GDM1 (cell line): ENCODE measurements at places on chromosomes 11 and 22.

DNA sequence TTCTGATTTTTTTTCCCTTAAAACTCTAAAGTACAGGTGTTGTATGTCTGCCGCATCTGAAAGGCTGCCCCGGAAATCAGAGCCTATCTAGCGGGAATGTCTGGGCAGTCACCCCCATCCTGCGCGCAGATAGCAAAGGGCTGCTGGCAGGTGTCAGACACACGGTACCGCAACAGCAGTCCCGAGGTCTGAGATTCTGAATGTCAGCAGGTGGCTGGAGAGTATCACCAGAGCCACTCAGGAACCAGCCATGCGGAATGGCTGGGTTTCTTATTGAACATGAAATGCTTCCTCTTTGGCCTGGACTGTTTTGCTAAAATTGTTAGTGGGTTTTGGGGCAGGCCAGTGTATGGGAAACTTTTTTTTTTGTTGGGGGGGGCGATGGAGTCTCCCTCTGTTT lies 53.3 kb downstream of the CERK start:
- no peak for DNase-seq

DNA sequence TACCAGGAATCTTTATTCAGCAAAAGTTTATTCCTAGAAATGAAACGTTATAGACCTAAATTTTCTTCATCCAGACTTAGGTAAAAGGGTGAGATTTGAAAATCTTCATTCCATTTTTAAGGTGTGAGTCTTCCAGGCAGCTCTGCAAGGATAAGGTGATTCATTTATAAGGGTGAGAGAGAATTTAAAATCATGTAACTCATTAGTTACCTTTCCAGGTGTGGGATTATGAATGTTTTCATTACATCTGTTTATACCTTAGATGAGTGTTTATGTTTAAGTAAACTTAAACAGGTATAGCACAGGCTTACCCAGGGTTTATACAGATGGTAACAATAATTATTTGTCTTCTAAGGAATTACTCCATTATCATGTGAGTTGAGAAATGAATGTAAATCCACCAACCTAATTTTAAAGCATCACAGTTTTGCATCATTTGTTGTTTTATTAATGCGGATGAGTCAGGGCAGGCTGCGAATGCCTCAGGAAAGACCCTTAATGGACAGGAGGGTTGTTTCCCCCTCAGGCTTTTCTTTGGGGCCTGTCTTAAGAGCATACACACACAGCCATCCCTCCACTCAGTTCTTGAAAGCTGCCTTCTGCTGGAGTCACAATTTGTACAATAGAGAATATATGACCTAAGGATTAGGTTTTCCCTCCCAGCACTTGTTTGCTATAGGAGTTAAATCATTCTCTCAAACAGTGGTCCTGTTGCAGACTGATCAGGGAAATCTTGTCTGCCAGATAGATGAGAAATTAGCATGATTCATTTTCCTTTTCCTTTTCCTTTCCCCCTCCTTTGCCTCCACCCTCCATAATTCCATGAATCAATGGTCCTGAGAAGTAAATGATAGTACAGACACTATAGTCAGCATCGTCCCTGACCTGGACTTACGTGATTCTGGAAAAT lies 3.0 kb downstream of the PRSS23 start:
- no peak for DNase-seq

- no peak for DNase-seq
Measured at GRCh38 chr22:38246692-38247091, 26.1 kb downstream of the TMEM184B start.

GRCh38 chr11:73157101-73158010 lies 15.2 kb upstream of the FCHSD2 start:
- no peak for DNase-seq

DNA sequence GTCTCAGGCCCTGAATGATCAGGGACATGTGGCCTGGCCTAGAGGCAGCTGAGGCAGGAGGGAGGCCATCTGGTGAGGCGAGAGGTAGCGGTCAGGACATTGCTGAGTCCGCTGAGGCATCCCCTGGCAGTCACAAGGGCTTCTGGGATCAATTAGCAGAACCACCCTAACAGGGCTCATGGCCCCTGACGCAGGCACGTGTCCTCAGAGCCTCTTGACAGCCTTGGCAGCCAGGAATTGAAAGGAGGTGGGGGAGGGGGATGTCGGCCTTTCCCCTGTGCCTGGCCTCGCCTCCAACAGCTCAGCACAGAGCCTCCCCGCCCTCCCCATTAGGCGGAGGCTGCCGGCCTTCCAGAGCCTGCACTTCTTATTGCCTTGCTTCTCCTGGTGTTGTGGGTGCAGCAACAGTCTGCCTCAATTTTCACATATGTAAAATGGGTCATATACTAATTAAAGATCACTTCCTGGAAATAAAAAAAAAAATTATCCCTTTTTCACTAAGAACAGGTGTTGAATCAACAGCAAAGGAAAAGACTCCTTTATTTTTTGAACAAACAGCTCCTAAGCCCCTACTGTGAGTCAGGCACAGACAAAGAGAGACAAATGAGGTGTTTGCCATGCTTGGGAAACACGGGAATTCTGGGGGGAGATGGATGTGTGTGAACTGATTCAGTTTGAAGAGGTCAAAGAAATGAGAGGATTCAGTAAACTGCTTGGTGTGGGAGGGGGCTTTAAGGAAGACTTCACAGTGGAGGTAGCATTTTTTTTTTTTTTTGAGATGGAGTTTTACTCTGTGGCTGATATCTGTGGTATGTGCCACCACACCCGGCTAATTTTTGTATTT lies 55.3 kb downstream of the NFAM1 start:
- DNase-seq = no peak

DNA sequence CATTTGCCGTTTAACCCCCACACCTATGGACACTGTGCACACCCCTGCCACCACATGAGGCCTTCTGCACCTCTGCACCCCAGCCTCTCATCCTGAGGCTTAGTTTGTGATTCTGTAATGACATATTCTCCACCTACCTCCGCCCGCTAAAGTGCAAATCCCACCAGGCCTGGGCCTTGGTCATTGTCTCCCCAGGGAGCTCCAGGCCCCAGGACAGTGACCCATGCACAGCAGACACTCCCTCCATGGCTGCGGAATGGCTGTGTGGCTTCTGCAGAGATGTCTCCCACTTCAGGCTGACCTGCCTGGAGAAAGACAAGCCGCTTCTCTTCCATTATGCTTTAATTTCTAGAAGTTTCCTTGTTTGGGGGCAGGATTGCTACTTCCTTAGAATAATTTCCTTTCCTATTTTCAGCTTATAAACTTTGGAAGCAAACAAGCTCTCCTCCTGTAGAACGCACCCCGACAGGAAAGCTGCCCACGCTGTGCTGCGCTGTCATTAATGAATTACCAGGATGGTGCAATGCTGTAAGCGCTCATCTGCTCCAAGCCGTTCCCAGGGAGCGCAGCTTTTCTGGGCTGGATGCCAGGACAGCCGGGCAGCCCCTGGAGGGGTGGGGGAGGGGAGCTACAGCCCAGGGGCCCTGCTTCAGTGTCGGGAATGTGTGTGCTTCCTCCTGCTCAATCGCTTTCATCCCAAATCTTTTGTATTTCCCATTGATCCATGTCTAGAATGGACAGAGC lies 618.0 kb downstream of the BRD1 start:
- no peak for DNase-seq

DNA sequence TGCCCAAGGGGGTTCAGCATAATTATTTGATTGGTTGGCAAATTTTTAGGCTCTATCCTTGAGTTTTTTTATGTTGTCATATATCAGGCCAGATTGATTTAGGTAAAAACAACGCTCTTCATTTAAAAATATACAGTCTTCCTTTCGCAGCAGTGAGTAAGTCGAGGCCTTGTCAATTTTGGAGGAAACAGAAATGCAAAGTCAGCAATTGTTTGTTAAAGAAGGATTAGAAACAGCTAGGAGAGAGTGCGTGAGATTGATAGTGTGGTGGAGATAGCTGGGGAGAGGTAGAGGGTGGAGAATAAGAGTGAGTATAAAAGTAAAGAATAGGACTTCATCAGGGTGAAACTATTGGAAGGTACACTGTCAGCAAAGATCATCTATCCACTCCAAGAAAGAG lies 830.8 kb downstream of the LUZP2 start:
- no peak for DNase-seq

- DNase-seq = no peak
Measured at GRCh38 chr11:17314232-17314547, 37.4 kb upstream of the NCR3LG1 start.

- no peak for DNase-seq
Measured at GRCh38 chr11:10493041-10493663, 38.1 kb downstream of the AMPD3 start.

GRCh38 chr11:84468235-84468634 lies 1158.9 kb downstream of the DLG2 start:
- no peak for DNase-seq

GRCh38 chr22:20574920-20575353 lies 67.5 kb downstream of the MED15 start:
- no peak for DNase-seq

DNA sequence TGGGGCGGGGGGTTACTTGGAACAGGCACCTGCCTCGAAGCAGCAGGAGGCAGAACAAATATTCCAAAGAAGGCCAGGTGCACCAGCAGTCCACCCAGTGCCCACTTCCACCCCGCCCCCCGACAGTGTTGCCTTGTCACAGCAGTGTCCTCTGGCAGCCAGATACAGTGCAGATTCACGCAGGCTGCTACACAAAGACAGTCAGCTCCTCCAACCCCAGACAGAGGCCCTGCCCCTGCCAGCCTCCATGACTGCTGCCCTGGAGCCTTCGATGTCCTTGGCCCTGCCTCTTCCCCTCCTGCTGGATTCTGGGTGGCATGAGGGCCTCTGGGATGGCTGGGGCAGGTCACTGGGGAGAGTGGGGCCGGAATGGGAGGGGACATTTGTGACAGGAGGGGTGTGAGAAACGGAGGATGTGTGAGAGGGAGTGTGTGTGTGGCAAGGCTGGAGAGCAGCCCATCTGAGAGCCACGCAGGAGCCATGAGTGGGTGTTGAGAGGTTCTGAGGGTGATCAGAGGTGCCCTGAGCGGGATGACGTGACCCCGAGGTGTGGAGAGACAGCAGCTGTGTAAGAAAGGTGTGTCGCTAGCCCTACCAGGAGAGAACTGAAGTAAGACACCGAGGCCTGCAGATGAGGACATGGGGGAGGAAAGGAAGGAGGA lies 173.7 kb downstream of the CEP164 start:
- no peak for DNase-seq

GRCh38 chr11:3155691-3156258 lies 9.3 kb downstream of the OSBPL5 start:
- no peak for DNase-seq

DNA sequence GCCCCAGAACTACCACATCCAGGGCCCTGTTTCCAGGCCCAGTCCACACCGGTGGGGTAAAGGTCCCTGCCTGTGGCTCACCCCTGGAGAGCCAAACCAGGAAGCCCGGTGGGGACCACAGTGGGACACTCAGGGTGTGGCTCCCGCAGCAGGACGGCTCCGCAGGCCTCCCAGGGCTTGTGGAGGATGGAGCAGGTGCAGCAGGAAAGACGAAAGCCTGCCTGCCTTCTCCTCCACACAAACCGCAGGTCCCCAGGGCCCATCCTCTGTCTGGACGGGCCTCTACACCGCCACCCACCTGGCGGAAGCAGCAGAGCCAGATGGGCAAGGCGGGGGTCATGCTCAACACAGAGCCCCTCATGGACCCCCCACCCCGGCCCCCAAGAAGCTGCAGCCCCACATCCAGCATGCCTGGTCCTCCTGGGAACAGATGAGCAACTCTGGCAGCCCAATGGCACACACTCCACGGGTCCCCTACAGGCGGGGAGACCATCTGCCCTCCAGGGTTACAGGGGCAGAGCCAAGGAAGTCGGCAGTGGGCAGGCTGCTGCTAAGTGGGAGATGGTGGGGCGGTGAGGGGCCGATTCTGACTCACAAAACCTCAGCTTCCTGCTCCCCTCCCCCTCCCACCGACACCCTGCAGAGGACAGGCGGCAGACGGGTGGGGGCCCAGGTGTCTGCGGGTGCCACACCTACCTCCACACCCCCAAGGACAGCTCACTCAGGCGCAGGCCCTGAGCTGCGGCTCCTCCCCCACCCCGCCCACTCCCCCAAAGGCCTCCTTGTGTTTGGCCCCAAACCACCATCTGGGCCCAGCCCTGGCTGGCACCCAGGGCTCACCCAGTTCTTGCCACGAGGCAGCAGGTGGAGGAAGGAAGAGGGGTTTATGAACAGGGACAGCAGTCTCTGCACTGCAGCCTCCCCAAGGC lies 5.2 kb downstream of the SBF1 start:
- DNase-seq = peak; percentile 70

DNA sequence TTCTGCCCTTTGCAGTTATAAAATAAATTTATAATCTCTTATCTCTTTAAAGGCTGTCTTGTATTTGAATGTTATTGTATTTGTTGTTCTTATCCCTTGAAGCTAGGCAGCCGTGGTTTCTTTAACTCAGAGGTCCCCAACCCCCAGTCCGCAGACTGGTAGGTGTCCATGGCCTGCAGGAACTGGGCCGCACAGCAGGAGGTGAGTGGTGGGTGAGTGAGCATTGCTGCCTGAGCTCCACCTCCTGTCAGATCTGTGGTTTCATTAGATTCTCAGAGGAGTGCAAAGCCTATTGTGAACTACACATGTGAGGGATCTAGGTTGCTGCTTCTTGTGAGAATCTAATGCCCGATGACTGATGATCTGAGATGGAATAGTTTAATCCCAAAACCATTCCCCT lies 380.0 kb upstream of the CCDC90B start:
- DNase-seq = no peak

- no peak for DNase-seq
Measured at GRCh38 chr11:128964463-128964930, 21.8 kb upstream of the TP53AIP1 start.

DNA sequence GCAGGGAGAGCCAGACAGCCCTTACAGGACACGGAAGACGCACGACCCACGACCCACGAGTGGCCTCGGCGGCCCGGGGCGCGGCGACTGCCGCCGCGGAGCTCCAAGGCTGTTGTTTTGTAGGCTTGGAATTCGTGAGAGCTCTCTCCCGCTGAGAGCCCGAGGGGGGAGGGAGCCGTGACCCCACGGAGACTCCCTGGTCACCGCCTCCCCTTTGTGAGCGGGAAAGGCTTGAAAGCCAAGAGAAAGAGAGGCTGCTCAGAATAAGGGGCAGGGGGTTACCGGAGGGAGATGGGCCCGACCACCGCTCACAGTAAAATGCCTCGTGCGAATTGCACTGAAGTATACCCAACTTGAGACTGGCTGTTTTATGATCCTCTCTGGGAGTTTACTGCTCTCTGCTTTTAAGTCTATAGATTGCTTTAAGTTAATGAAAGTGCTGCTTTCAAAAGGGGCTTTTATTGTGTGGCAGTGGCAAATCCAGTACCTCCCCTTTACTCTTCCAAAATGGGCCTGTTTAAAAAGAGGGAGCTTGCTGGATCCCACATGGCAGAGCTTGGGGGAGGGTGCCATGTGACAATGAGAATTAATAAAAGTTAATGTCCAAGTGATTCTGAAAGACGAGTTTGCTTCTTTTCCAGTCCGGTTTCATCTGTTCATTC lies 2.9 kb downstream of the PKNOX2 start:
- no peak for DNase-seq

DNA sequence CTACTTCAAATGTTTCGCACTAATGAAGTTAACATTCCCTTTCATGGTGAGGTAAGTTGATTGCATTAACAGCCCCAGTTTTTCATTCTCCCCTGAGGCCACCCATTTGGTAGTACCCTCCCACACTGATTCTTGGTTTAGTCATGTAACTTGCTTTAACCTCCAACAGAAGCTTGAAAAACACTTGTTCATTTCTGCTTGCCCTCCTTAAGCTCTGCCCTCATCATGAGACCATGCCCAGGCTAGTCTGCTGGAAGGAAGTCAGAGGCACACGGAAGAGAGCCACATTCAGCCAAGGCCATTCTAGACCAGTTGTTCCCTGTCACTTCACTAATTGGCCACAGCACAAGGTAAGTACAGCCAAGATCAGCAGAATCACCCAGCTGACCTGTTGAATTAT lies 50.7 kb upstream of the CD44 start:
- DNase-seq = no peak

- no peak for DNase-seq
Measured at GRCh38 chr11:2558397-2558796, 113.6 kb downstream of the KCNQ1 start.
